ENCODE measurements at places on chromosomes 6 and 20. TPM values are rescaled to one million over a fixed set of nuclear protein-coding genes. Genes with fewer than 3 reads are reported as not detected.

GRCh38 chr6:33979750-33980149, 166.1 kb downstream of the GRM4 start:
- no peak for DNase-seq

DNA sequence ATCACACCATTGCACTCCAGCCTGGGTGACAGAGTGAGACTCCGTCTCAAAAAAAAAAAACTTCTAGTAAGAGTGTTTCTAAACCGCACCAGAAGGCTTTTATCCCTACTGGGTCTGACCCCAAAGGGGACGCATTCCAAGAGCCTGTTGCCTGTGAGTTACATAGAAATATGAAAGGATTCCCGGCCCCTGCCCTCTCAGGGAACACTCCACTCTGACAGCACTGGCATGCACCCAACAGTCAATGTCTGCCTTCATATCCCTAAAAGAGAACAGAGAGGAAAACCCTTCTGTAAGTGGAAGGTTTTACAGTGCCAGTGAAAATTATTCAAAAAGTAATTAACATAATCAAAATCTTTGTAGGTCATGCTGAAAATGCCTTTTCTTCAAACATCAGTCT, 117.1 kb upstream of the PTPRT start:
- no peak for DNase-seq

- no peak for DNase-seq
These were observed 116.5 kb downstream of the MAP3K4 start for GRCh38 chr6:161107779-161108730.

DNA sequence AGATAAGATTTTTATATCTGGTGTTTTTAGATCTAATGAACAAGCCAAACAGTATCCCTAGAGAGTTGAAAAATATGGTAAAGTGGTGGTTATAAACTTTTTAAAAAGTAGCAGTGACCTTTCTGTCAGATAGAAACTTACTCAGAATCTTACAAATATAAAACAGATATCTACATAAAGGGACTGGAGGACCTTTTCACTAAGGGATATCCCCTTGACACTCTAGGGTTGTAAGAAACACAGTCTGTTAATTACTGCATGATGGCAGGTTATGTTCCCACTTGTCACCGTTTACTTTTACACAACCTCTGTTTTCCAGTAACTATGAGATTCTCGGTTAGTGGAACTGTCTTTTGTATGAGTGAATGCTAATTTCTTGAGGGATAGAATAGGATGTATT, 11.5 kb downstream of the CFAP206 start:
- DNase-seq = no peak

- DNase-seq = no peak
These were observed 19.3 kb downstream of the CST7 start for GRCh38 chr20:24968278-24968800.

- DNase-seq = no peak
These were observed 680.8 kb upstream of the NRSN1 start for GRCh38 chr6:23445157-23445710.

GRCh38 chr6:168150551-168151320, 71.7 kb upstream of the FRMD1 start:
- peak; percentile 48 for DNase-seq

- DNase-seq = no peak
These were observed 2.4 kb downstream of the PGM3 start for GRCh38 chr6:83190626-83191025.

- DNase-seq = no peak
These were observed 108.9 kb downstream of the BCAS1 start for GRCh38 chr20:53961527-53961926.

DNA sequence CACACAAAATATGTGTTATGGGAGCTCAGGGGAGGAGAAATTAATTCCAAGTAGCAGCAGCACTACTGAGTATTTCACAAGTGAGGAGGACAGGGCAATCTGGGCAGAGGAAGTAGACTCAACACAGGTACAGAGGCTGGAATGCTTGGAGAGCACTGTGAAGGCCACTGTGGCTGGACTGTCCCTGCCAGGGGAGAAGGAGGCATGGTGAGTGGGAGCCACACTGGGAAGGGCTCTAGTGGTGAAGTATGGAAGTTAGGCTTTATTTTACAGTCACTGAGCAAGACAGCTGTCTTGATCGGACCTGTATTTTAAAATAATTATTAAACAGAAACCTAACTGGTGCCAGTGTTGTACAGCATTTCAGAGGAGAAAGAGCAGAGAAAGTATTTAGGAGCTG, 28.8 kb downstream of the FAM229B start:
- DNase-seq = no peak

GRCh38 chr20:7207186-7207798, 439.8 kb downstream of the BMP2 start:
- DNase-seq = no peak

DNA sequence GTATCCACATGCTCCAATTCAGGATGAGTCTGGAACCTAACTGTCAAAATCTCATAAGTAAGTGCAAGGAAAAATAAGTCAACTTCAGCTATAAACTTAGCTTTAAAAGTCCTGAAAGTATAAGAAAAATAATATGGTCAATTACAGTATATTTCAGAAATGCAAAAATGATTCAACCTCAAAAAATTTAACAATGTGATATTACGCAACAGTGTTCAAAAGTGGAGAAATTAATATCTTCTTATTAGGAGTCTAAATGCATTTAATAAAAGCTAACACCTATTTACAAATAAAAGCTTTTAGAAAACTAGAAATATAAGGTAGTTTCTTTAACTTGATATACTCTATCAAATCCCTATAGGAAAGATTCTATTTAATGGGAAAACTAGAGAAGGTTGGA, 111.2 kb upstream of the OPRM1 start:
- no peak for DNase-seq

GRCh38 chr6:133768656-133769295, 120.1 kb upstream of the TCF21 start:
- no peak for DNase-seq

- peak; percentile 31 for DNase-seq
These were observed 42.3 kb upstream of the NR2E1 start for GRCh38 chr6:108123481-108123929.

- no peak for DNase-seq
These were observed 103.4 kb upstream of the NEDD9 start for GRCh38 chr6:11335826-11336225.

Gene PNLDC1
- 0.06 TPM for total RNA-seq

Gene MAS1
- total RNA-seq = not detected

Gene ACTL10
- total RNA-seq = 0.19 TPM

Gene CALHM6
- not detected for total RNA-seq

Gene ZNF292
- total RNA-seq = 44.1 TPM

Gene OR2H1
- not detected for total RNA-seq
